Adrenal gland (tissue), 19 donors: ENCODE measurements at places on chromosomes 12 and 14. TPM values are rescaled to one million over a fixed set of nuclear protein-coding genes. Genes with fewer than 3 reads are reported as not detected.
A peak's percentile ranks its signal among the peaks of the same experiment; 100 is the strongest.

The MAP3K9 gene
- total RNA-seq: 4.3 TPM

The EPS8 gene
- 76.8 TPM for total RNA-seq

The HOXC5 gene
- 0.36 TPM for total RNA-seq

The USP44 gene
- total RNA-seq: 0.84 TPM

DNA sequence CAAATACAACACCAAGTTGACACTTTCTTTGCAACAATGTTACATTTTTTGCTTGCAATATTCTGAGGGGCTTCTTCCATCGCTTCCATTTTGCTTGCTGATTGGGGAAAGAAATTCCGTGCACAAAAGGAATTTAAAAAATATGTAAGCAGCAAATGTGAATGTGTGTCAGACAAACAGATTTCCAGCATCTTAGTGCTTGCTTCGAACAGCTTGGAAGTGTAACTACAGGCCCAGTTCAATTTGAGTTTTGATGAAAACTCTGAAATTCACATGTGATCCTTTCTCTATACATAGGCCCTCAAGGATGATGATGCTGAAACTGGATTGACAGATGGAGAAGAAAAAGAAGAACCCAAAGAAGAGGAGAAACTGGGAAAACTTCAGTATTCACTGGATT lies 399.1 kb downstream of the PAWR start:
- no peak overlapping the region for H3K27ac ChIP-seq
- H3K4me1 ChIP-seq: no peaks in the 10 kb centered on the region
- no peak for DNase-seq
- no peaks in the 10 kb centered on the region for H3K27me3 ChIP-seq

DNA sequence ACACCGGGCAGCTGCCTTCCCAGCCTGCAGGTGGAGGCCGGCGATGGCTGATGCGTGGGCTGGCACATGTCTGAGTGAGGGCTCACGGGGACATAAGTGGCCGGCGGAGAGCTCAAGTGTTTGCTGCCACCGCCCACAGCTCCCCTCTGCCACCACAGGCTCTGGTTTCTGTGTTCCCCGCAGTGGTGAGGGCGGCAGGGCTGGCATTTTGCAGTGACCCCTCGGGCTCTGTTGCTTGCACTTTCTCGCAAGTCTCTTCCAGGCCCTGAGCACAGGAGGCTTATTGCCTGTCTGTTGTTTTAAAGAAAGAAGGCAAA lies 271.0 kb upstream of the RTL1 start:
- no peaks in the 10 kb centered on the region for H3K36me3 ChIP-seq
- no peak overlapping the region for H3K27ac ChIP-seq
- H3K27me3 ChIP-seq: no peaks in the 10 kb centered on the region
- H3K4me1 ChIP-seq: no peaks in the 10 kb centered on the region
- no peak for DNase-seq

DNA sequence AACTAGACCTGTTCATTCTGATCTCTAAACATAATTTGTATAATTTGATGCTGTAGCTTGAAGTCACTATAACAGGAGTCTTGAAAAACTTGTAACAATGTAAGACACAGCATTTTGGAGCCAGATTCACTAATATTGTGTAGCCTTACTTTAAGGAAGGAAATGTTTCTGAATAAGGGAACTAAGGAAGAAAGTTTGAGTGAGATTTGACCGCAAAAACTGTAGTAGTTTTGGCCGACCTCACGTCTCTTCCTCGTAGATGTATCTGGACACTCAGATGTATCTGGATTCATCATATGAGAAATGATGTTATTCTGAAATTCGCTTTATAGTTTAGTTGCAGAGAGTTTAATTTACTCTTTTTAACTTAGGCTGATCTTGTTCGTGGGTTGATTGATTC lies 13.9 kb upstream of the DNAH10 start:
- no peaks in the 10 kb centered on the region for H3K27me3 ChIP-seq
- no peaks in the 10 kb centered on the region for H3K36me3 ChIP-seq
- H3K4me3 ChIP-seq: no peak overlapping the region
- H3K27ac ChIP-seq: no peak overlapping the region
- H3K4me1 ChIP-seq: no peaks in the 10 kb centered on the region

- DNase-seq: no peak
- no peak overlapping the region for H3K4me3 ChIP-seq
- H3K27me3 ChIP-seq: no peaks in the 10 kb centered on the region
- H3K27ac ChIP-seq: no peak overlapping the region
- H3K4me1 ChIP-seq: no peaks in the 10 kb centered on the region
Measured at GRCh38 chr14:61385002-61385685, 63.8 kb downstream of the PRKCH start.

GRCh38 chr12:117343296-117343695 lies 18.1 kb downstream of the NOS1 start:
- DNase-seq: no peak
- peaks cover 4% of the 10 kb centered on the region for H3K27me3 ChIP-seq
- no peaks in the 10 kb centered on the region for H3K36me3 ChIP-seq
- H3K4me1 ChIP-seq: no peaks in the 10 kb centered on the region
- H3K4me3 ChIP-seq: no peak overlapping the region

- peak overlapping the region; percentile 74 for H3K27ac ChIP-seq
- no peaks in the 10 kb centered on the region for H3K36me3 ChIP-seq
- H3K4me3 ChIP-seq: no peak overlapping the region
- H3K27me3 ChIP-seq: no peaks in the 10 kb centered on the region
- peaks cover 27% of the 10 kb centered on the region for H3K4me1 ChIP-seq
- DNase-seq: peak; percentile 80
Measured at GRCh38 chr14:54116972-54117371, 160.3 kb upstream of the BMP4 start.

DNA sequence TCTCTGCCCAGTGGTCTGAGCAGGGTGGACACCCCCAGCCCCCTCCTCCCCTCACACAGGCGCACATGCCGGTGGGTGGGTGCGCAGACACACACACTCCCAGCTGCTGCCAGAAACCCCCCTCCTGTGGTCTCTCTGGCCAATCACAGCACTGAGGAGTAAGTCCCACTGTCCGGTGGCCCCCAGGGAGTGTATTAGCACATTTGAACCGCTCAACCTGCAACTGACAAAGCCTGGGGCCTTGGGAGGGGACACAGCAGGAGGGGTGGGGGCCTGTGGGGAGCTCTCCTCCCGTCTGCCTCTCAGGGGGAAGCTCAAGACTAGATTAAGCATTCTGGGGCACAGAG lies 11.7 kb downstream of the FIGNL2 start:
- no peaks in the 10 kb centered on the region for H3K4me1 ChIP-seq
- no peak overlapping the region for H3K4me3 ChIP-seq
- peaks cover 6% of the 10 kb centered on the region for H3K27me3 ChIP-seq
- H3K27ac ChIP-seq: no peak overlapping the region
- no peak for DNase-seq
- no peaks in the 10 kb centered on the region for H3K36me3 ChIP-seq

- H3K4me1 ChIP-seq: no peaks in the 10 kb centered on the region
- no peaks in the 10 kb centered on the region for H3K36me3 ChIP-seq
- H3K27me3 ChIP-seq: no peaks in the 10 kb centered on the region
- no peak overlapping the region for H3K4me3 ChIP-seq
- H3K27ac ChIP-seq: no peak overlapping the region
Measured at GRCh38 chr12:79826267-79827128, 108.4 kb downstream of the PPP1R12A start.
